ENCODE measurements at places on chromosomes 2 and 18.

GRCh38 chr2:11889101-11889850 lies 142.8 kb downstream of the LPIN1 start:
- no peak for DNase-seq

DNA sequence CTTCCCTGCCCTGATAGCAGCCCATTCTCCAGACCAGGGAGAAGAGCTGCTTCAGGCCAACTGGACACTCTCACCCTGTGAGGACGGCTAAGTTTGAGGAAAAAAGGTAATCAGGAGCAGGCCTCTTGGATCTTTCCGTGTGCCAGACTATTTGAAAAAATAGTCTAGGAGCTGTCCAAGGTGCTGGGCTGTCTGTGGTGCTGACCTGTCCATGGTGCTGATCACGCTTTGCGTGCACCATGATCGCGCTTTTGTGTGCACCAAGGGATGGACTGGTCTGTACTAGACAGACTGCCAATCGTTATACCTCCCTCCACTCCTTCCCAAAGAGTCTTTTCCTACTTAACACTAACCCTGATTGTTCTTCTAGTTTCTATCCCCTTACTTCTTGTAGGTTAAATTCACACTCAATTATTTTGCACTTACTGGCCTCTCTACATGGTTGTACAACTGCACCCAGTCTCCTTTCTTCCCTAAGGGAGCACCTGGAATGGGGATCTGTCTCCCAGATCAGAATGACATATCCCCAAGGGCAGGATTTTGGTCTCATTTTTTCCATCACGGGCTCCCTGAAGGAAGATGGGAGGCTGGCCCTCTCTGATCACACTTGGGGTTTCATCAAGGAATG lies 295.4 kb downstream of the CELF4 start:
- peak; percentile 22 for DNase-seq

- no peak for DNase-seq
These were observed 63.8 kb upstream of the DARS1 start for GRCh38 chr2:136049011-136049742.

GRCh38 chr18:22778996-22779395 lies 154.1 kb upstream of the RBBP8 start:
- no peak for DNase-seq

- no peak for DNase-seq
These were observed 44.3 kb upstream of the RAB6C start for GRCh38 chr2:129935118-129935517.

GRCh38 chr2:72543497-72544216 lies 282.2 kb downstream of the EXOC6B start:
- DNase-seq = no peak

GRCh38 chr2:121722479-121722878 lies 14.2 kb downstream of the NIFK start:
- DNase-seq = peak; percentile 68

DNA sequence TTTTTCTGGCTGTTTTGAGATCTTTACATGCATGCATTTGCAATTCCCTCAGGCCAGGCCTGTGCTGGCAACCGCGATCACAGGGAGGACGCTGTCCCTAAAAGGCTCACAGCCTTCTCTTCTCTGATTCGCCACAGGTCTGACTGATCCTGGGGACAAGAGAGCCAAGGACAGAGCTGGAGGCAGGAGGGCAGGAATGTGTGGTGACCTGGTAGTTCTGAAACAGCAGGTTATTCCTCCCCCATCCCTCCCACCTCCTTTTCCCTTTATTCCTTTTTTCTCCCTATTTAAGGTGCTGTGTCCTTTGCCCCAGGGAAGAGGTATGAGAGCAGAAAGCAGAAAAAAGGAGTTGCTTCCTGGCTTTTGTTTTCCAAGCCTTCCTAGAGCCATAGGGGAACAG lies 21.9 kb downstream of the TMEM177 start:
- DNase-seq = no peak

- no peak for DNase-seq
These were observed 95.9 kb downstream of the SLC4A3 start for GRCh38 chr2:219723311-219723710.

DNA sequence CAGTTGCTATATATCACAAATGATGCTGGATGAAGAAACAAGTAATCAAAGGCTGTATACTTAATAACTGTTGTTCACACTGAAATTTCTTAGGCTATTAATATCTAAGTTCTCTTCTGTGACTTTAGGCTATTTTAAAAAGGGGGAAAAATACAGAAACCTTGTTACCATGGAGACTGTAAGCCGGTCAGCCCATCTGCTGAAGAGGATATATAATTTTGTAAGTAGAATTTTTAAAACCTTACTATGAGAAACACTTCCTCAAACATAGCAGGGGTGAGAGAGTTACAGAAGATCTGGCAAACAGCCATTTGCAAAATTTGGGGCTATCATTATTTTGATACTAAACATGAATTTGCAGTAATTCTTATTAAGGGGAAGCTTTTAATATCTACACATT lies 27.8 kb downstream of the CACNB4 start:
- no peak for DNase-seq

- no peak for DNase-seq
These were observed 48.6 kb downstream of the RNU4ATAC start for GRCh38 chr2:121579309-121579708.

GRCh38 chr2:175025946-175026345 lies 20.8 kb upstream of the CHN1 start:
- DNase-seq = no peak

DNA sequence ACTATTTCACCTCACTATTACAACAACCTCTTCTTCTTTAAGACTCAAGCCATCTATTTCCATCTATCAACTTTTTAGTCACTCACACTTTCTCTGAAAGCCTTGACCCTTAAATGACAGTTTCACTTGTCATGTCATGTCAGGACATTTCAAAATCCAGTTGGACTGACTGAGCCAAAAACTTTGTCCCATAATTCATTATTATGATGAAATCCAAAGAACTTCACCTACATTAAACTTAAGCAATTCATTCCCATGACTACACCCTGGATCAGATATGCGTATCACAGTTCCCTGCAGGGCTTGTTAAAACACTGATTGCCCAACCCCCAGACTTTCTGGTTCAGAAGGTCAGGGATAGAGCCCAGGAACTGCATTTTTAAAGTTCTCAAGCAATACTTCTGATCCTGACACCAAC lies 26.5 kb downstream of the LDAH start:
- no peak for DNase-seq

GRCh38 chr2:23814963-23815362 lies 112.0 kb downstream of the ATAD2B start:
- no peak for DNase-seq

GRCh38 chr2:69529480-69529879 lies 92.2 kb upstream of the NFU1 start:
- DNase-seq = no peak

DNA sequence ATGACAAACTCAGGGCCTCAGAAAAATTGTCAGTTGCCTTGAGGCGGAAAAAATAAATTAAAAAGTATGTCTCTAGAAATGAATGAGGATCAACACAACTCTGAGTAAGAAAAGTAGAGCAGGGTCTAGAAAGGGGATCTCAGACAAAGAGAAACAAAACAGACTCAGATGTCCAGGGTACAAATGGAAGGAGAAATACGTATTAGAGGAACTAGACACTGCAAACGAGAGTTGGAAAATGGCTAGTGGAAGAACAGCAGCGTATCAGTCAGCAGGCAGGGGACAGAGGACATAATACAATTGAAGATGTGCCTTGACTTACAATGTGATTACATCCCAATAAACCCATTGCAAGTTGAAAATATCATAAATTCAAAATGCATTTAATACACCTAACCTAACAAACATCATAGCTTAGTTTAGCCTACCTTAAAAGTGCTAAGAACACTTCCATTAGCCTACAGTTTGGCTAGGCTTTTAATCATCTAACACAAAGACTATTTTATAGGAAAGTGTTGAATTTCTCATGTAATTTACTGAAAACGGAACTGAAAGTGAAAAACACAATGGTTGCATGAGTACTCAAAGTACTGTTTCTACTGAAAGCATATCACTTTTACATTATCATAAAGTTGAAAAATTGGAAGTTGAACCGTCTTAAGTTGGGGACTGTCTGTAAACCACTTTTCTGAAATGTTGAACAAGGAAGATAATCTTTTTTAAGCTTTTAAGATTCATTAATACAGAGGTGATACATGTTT lies 182.8 kb downstream of the NBAS start:
- DNase-seq = no peak
